CD4-positive, alpha-beta T cell treated with Interleukin-10 for 1 hour (primary cell): ENCODE measurements at places on chromosomes 3 and 15.
A peak's percentile ranks its signal among the peaks of the same experiment; 100 is the strongest.

DNA sequence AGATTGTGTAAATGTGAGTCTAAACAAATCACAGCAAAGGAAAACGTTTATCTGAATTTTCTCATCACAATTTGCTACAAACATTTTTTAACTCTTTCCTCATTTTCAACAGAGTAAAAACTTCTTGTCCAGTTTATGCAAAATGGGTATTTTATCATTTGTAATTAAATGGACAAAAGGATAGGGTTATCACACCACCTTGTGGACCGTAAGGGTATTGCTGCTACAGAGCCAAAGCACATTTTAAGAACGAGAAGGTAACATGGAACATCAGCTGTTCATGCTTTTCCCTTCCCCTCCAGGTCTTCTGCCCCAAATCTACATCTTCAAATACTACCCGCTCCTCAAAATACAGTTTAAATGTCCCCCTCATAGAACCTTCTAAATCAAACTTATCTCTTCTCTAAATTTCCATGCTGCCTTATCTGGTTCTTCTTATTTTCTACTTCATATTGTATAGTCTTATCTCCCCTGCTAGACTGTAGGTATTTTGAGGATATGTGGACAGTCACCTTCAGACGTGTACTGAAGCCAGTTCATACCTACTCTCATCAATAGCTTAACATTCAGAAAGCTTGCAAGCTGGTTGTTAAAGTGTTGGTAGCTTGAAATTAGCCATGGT lies 12.8 kb upstream of the SETMAR start:
- peak; percentile 54 for DNase-seq

DNA sequence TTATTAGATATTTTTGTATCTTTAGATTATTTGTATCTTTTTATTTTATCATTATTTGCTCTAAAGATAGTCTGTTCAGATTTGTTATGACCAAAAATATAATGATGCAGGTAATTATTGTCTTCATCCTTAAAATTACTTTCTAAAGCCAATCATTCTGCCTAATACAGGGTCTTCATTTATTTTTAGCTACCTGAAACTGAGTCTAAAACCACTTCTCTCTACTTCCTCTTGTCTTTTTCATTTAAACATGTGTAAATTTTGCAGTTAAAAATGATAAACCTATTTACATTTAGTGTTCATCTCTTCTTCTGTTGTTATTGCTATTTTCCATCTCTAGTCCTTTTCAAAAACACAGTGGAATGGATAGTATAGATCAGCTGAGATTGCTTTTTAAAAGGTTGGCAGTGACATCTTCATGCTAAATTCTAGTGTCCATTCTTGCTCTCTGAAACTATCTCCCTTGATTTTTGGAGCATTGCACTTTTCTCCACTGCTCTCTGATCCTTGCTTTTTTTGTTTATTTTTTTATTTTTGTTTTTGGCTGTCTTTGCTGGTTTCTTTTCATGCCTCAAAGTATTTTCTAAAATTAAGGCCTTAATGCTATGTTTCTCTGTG lies 91.8 kb downstream of the UBE2E2 start:
- DNase-seq: no peak

DNA sequence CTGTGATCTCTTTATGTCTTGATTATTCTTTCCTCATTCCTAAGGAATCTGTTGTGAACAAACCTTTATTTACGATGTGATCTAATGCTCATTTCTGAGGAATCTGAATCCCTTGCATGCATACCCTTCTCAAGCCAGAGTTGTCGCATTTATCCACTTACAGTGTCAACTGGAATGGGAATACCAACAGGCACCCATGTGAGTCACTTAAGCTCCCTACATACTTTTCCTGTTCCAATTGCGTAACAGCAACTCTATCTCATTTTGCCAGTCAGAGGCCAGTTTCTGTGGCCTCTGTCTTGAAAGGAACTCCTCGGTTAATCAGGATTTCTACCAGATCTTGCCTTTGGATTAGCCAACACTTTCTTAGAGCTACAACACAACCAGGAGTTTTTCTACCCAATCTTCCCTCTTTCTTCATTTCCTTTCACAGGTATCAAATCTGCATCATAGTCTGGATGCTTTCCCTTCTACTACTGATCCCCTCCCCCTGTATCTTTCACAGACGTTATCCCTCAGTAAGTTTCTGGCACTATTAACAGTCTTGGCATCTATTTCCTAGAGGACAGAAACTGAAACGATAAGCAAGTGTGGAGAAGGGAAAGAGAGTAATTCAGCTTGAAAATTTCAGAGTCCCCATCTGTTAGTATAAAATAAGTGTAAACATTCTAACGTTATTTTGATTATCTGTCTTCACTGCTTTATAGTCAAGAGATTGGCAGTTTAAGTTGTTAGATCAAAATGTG lies 66.8 kb upstream of the BCHE start:
- DNase-seq: no peak

DNA sequence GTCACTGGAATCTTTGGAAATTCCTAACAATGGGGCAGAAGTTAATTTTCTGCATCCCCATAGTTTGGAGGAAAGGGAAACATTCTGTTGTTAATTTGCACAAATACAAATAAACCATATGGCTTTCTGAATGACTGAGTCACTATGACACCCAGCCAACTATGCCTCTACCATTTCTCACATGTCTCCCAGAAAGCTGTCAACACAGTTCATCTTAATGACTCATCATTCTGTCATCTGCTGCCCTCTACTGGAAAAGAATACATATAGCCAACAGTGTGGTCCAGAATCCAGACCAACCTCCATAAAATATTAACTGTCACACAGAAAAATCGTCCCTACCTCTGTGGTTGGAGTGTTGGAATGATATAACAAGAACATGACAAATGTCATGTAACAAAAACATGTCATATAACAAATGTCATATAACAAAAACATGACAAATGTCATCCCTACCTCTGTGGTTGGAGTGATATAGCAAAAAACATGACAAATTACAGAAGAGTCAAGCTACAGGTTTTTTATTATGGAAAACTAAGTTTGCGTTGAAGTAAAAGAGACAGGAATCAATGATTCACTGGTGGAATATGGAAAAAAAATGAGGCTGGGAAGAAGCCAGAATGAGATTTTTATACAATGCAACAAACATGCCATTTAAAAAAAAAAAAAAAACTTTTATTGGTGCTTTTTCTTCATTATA lies 47.7 kb upstream of the GYG1 start:
- DNase-seq: peak; percentile 60

DNA sequence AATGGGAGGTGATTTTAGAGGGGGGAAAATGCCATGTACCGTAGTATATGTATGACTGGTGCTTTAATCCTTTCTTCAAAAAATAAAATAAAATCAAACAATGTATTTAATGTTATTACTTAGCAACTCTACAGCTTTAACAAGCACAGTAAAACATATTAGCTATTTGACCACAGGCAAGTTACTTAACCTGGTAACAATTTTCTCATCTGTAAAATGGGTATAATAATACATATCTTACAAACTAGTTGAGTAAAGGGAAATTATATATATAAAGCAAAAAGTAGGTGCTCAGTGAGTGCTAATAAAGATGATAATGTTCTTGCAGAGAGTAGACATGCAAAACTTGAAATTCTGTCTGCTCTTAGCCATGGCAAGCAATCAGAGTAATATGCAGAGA lies 27.9 kb downstream of the SSR3 start:
- DNase-seq: no peak

DNA sequence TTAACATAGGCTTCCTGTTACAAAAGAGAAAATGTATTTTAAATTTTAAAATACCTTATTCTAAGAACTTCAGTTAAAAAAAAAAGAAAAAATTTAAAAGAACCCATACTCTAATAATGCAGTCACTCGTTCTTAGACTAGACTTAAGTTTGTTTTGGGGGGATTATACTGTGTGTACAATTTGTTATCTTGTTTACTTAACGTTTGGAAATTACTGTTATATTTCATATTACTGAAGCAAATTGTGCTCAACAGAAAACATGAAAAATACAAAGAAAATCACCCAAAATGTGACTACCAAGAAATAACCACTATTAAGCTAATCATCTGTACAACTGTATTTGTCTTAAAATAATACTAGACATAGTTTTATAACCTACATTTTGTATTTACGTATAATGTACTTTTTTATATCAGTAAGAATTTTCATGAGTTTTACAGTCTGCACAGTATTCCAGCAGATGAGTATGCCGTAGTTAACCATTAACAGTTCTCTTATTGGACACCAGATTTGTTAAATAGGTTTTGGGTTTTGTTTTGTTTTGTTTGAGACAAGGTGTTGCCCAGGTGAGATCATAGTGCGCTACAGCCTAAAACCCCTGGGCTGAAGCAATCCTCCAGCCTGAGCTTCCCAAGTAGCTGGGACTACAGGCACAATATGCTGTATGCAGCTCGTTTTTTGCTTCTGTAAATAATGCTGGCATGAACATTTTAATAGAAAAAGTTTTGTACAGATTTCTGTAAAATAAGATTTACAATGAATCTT lies 88.8 kb upstream of the CHD2 start:
- peak; percentile 50 for DNase-seq

GRCh38 chr3:166191411-166191810 lies 354.2 kb upstream of the BCHE start:
- DNase-seq: no peak

DNA sequence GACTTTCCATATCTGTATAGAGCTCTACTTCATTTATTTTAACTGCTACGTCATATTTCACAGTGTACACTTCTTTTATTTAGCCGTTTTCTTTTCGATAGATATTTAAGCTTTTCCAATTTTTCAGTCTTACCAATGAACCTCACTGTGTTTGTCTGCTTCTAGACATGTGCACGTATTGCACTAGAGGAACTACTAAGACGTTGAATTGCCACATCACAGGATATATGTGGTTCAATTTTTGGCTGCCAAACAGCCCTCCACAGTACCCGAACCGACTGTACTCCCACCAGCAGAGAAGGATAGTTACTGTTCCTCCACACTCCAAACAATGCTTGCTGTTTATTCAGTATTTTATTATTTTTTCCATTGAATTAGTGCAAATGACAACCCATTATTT lies 2.0 kb downstream of the NR1I2 start:
- DNase-seq: no peak

- DNase-seq: no peak
Observed at GRCh38 chr3:20914310-20914709, 728.3 kb upstream of the SGO1 start.

- no peak for DNase-seq
Observed at GRCh38 chr3:14453876-14454638, 51.7 kb downstream of the SLC6A6 start.

DNA sequence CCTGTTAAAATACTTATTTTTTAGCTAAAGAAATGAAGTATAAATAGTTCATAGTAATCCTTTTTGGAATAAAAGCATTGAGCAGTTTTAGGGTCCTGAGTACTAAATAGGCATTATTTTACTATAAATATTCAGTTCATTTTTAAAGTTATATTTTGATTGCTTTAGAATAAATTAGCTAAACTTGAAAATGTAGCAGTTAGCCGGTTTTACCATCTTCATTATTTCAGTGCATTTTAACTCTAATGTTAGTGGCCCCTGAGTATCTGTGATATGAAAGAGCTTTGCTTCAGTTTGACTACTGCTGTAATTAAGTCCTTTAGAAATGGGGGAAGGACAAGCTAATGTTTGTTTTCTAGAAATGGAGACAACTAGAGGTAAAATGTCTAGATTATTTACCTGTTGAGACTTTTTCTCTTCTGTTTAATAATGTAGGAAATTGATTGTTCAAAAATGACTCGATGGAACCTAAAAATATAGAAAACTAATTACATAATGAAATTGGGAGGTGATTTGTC lies 3.6 kb downstream of the SMC4 start:
- no peak for DNase-seq

- no peak for DNase-seq
Observed at GRCh38 chr15:94972314-94972713, 741.0 kb downstream of the MCTP2 start.

GRCh38 chr3:72571638-72572114 lies 276.6 kb downstream of the SHQ1 start:
- DNase-seq: no peak

DNA sequence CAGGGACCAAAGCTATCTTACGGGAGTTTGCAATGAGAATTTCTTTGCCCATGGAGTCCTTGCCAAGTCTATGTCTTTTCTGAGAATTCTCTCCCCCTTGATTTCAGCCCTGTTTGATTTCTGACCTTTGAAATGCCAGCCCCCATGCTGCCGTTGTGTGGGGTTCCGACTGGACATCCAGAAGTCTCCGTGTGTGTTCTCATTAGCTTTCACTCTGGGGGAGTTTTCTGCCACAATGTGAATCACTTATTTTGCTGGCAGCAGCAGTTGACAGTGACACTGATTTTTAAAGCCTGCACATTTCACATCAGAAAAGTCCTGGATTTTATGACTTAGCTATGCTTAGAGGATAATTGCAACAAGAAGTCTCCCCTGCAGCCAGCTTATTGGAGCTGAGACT lies 98.4 kb upstream of the CTDSPL start:
- DNase-seq: no peak

- no peak for DNase-seq
Observed at GRCh38 chr15:75925440-75925839, 21.8 kb downstream of the FBXO22 start.

DNA sequence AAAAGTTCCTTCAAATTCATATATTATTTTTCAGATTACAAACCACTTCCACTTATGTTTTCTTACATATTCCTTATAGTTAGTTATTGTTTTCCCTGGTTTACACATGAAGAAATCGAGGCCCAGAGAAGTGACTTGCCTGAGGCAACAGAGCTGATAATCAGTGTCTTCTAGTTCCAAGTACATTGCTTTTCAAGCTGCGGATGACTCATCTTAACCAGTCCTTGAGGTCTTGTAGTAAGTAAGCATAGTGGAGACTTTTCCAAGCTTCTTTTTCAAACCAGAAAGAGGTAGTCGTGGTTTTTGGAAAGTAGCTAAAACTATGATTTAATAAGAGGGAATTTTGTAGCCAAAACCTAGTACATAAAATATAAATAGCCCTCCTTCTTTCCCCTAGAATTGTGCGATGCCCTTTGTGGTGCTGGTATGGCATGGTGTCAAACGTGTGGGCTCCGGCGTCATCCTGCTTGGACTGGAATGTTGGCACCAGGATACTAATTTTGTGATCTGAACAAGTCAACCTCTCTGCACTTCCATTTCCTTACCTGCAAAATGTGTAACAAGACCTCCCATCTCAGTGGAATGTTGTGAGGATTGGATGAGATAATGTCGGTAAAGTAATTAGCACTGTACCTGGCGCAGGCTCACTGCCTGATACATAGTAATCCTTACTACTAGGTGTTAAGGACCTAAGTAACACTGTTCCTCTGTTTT lies 19.0 kb upstream of the DLG1 start:
- DNase-seq: no peak
